Testis (tissue), 5 donors: ENCODE measurements at places on chromosomes 6 and 20. TPM values are rescaled to one million over a fixed set of nuclear protein-coding genes. Genes with fewer than 3 reads are reported as not detected.

The TRIM31 gene
- 4.0 TPM for total RNA-seq

DNA sequence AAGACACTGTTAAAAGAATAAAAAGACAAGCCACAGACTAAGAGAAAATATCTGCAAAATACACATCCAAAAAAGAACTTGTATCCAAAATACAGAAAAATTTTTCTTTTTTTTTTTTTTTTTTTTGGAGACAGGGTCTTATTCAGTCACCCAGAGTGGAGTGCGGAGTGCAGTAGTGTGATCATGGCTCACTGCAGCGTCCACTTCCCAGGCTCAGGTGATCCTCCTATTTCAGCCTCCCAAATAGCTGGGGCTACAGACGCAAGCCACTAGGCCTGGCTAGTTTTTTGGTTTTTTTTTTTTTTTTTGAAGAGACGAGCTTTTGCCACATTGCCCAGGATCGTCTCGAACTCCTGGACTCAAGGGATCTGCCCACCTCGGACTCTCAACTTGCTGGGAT is 3.1 kb downstream of the ZUP1 start:
- no peak for DNase-seq

The ARHGAP40 gene
- total RNA-seq: 1.5 TPM

- no peak for DNase-seq
Measured at GRCh38 chr6:170253226-170253909, 37.5 kb downstream of the DLL1 start.

- DNase-seq: no peak
Measured at GRCh38 chr6:169271158-169271876, 17.7 kb upstream of the THBS2 start.

DNA sequence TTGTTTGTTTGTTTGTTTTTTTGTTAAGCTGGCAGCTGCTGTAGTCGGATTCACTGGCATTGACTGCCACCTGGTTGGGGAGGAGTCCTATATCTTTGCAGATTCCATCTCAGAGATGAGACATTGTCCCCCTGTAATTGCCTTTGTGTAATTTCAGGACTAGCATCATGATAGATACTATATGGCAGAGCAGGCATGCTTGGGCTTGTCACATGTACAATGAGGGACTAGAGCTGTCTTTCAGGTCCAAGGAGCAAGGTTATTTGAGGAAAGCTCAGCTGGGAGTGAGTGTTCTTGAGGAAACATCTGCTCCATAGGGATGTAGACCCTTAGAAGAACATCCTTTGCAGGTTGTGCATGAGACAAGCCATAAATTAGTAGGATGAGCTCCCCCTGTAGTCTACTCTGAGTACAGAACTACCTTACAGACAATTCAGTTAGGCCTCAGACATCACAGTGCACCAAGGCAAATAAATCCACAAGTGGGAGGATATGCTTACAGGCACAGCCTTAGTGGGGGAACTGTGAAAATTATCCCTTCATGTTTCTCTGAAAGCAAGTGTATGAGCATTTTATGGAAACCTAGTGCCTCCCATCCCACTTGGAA is 62.1 kb downstream of the BMP2 start:
- no peak for DNase-seq
